ENCODE measurements at places on chromosomes 12 and 14. TPM values are rescaled to one million over a fixed set of nuclear protein-coding genes. Genes with fewer than 3 reads are reported as not detected.

The ASIC1 gene
- total RNA-seq: 1.3 TPM

The DTX1 gene
- 3.0 TPM for total RNA-seq

The C12orf60 gene
- total RNA-seq: 2.8 TPM

The SMIM41 gene
- not detected for total RNA-seq

GRCh38 chr12:104733717-104734175, 224.3 kb downstream of the SLC41A2 start:
- no peak for DNase-seq

The SYCP3 gene
- total RNA-seq: not detected

DNA sequence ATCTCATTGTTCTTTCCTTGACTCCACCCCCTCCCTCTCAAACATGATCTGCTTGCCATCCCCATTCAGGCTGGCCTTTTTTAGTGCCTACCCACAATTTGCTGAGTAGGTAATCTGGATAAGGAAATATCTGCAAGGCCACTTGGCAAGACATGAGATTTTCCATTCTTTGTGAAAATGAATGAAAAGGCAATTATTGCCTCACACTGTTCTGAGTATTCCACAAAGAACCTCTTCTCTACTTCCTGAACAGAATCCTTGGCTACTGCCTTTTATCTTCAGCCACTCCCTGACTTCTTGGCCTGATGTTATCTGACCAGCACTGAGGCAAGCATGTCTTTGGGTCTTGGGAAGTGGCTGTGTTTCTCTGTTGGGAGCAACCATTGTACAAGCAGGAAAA, 263.2 kb upstream of the ATP2B1 start:
- no peak for DNase-seq

The MYBPC1 gene
- total RNA-seq: 1.9 TPM

- DNase-seq: no peak
These were observed 466.5 kb downstream of the TMTC2 start for GRCh38 chr12:83153177-83153576.

GRCh38 chr14:58082011-58082410, 70.0 kb downstream of the ARMH4 start:
- DNase-seq: no peak

The SPIC gene
- 0.68 TPM for total RNA-seq

The RAPGEF3 gene
- 30.3 TPM for total RNA-seq

DNA sequence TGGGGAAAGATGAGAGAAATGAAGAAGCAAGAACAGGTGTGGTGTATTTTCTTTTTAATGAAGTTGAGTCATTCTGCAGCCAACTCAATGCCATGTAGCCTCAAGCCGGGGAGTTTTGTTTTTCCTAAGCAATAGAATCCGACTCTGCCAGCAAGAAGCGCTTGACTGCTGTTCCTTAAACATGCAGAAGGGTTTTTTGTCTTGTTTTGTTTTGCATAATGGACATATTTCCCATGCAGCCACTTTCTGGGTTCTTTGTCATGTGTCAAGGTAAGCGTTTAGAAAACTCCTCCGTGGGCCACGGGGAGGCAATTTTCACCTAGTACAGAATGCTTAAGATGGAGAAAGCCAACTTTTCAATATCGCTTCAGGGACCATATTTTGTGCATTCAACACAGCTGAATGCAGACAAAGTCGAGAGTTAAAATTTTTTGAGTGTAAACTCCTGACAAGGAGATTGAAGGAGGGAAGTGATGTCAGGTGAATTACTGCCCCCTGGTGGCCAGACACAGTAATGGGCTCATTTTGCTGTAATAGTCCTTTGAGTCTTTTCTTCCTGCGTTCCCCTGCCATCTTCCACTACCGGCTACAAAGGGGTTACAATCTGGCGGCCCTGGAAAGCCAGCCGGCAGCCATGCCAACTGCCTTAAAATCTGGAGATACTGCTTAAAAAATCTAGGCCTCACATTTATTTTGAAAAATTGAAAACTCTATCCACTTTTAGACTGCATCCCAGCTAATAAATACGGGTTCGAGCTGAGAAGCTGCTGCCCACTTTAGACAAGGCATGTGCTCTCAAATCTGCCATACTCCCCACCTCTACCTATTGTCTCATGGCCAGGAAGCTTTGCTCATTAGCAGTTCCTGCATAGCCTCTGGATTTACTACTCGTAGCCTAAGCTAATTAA, 3.2 kb upstream of the FICD start:
- DNase-seq: peak; percentile 59

GRCh38 chr14:56650048-56650447, 70.5 kb downstream of the TMEM260 start:
- no peak for DNase-seq

The RNASE7 gene
- not detected for total RNA-seq

The EIF2S3B gene
- not detected for total RNA-seq

GRCh38 chr12:119624966-119625365, 31.4 kb downstream of the TMEM233 start:
- DNase-seq: no peak

DNA sequence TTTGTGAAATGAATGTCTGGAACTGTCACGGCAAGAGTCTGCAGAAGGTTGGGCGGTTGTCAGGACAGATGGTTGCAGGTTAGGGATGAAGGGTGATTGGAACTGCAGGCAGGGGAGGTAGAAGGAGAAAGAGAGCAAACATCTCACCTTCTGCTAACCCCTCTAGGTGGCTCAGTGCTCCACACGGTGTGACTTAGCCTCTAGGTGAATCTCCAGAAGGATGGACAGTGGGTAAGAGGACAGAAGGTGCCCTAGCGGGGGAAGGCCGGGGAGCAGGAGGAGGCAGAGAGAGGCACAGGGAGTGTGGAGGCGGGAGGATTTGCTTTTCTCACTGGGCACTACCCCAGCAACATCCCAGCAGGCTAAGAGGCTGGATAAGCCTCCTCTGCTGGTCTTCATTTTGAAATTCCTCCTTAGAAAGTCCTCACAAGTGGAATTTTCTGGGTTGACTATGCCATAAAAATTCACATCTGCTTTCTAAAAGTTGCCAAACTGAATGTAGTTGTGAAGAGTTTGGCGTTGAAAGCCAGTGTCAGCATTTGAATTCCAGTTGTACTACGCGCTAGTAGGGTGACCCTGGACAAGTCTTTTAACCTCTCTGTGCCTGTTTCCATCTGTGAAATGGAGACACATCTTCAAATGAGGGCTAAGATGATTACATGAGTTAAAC, 10.7 kb upstream of the GPR68 start:
- no peak for DNase-seq

The CHGA gene
- not detected for total RNA-seq

The SLCO1B1 gene
- total RNA-seq: not detected

The PIWIL1 gene
- not detected for total RNA-seq

- no peak for DNase-seq
These were observed 189.4 kb downstream of the DPF3 start for GRCh38 chr14:72704502-72704901.

DNA sequence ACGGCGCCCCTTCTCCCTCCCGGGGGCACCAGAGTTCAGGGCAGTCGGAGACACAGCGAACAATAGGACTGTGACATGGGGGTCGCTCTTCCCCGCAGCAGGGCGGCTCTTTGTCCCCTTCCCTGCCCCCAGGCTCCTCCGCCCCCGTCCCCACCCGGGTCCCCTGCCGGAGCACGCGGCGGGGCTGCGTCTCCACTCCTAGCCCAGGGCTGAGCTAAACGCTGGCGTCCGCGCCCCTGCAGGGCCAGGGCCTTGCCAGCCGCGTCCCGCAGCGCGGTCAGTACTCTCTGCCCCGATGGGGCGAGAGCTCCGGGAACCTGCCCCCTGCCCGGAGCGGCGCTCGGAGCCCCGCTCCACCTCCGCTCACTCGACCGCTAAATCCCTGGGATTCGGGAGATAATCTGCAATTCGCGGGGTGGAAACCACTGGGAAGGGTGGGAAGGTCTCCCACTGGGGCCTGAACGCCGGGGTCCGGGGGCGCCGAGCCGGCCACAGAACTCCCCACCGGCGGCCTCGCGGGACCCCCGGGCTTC, 825 bp upstream of the CCDC85C start:
- no peak for DNase-seq

DNA sequence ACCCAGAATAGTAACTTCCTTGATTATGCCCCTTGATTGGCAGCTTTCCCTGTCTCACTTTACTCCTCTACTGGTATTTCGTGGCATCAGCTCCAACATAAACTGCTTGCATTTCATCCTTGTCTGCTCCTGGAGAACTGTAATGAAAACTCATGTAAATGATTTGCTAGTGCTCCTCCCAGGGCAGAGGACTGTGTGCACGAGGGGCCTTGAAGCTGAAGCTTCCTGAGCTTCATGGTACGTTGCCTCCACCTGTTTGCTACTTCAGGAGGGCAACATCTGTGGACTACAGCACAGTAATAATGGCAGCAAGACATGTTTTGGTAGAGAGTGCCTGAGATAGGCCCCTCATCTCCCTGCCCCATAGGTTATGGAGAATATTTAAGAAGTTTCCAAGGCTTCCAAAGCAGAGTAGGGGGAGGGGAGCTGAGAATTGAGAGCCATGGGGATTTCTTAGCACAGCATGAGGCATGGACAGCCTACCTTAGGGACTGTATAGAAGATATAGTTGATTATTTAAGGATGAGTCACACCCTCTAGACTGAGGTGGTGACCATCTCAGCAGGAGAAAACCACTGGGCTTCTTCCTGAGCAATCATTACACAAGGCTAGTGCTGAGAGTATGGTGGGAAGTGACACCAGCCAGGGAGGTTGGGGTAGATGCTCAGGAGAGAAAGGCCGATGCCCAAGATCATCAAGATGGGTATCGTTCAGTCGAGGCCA, 29.5 kb downstream of the CCDC198 start:
- DNase-seq: no peak

DNA sequence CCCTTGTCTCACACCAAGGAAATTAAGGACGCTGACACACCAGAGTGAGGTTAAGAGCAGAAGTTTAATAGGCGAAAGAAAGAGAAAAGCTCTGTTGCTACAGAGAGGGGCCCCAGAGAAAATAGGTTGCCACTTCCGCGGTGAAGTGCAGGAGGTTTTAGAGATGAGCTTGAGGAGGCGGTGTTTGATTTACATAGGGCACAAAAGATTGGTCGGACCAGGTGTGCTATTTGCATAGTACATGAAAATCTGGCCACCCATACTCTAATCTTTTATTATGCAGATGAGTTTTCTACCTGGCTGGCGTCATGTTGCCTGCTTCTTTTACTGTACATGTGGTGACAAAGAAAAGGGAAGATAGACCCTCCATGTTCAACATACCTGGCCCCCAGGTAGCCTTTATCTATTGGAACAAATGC, 23.3 kb upstream of the MYF6 start:
- DNase-seq: no peak

DNA sequence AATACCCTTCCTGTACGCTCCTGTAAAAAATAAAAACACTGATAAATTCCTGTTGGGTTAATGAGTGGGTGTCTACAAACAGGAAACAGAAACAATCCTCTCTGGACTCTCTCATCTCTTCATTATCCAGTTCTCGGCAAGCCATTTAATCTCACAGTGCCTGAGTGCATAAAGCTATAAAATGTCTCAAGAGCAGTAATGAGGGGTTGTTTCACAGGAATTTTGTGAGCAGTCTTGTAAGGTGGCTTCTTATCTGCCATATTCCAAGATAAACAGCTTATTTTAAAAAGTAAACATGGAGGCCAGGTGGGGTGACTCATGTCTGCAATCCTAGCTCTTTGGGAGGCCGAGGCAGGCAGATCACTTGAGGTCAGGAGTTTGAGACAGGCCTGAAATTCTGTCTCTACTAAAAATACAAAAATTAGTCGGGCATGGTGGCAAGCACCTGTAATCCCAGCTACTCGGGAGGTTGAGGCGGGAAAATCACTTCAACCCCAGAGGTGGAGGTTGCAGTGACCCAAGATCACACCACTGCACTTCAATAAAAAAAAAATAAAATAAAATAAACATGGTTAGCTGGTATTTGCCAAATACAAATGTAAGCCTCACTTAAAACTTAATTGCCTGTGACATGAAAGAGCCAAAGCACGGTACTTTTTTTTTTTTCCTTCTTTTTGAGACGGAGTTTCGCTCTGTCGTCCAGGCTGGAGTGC, 54.0 kb downstream of the CLIP1 start:
- no peak for DNase-seq

- no peak for DNase-seq
These were observed 22.1 kb downstream of the FAIM2 start for GRCh38 chr12:49881415-49882247.

The FSCB gene
- not detected for total RNA-seq

The TAS2R30 gene
- 0.62 TPM for total RNA-seq

DNA sequence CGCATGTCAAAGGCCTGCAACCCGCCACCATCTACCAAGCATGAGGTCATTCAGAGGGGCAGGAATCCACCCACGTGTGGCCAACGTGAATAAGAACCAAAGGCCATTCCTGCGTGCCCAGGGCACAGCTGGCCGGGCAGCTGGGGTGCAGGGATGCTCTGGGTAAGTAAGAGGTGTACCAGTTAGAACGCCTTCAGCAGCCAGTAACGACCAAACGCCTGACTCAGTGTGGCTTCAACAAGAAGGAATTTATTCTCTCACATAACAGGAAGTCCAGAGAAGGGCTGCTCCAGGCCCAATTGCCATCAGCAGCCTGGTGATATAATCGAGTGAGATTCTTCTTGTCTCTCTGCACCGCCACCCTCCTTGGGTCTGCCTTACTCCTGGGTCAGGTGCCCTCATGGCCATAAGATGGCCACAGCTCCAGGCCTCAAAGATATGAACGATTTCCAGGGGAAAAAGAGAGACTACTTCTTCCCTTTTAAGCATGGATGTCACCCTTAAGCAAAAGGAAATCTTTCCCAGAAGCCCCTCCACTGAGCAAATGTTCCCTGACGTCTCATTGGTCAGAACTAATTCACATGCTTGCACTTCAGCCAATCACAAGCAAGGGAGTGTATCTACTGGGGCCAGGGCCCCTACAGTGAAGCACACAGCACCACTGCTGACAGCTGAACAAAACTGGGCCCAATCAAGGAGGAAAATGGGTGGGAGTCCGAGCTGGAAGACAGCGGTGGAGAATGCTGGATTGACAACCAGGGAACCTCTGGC, 7.3 kb downstream of the TTC7B start:
- DNase-seq: no peak

GRCh38 chr12:11987901-11988300, 82.8 kb upstream of the BCL2L14 start:
- no peak for DNase-seq
